ENCODE measurements at places on chromosomes 4 and X.

- no peak for DNase-seq
Measured at GRCh38 chr4:94497690-94498089, 45.9 kb downstream of the PDLIM5 start.

- no peak for DNase-seq
Measured at GRCh38 chr4:12924253-12924652, 559.9 kb downstream of the RAB28 start.

- peak; percentile 21 for DNase-seq
Measured at GRCh38 chrX:19646282-19646681, 131.0 kb upstream of the MAP3K15 start.

- DNase-seq = no peak
Measured at GRCh38 chrX:67426946-67427345, 116.9 kb upstream of the AR start.

DNA sequence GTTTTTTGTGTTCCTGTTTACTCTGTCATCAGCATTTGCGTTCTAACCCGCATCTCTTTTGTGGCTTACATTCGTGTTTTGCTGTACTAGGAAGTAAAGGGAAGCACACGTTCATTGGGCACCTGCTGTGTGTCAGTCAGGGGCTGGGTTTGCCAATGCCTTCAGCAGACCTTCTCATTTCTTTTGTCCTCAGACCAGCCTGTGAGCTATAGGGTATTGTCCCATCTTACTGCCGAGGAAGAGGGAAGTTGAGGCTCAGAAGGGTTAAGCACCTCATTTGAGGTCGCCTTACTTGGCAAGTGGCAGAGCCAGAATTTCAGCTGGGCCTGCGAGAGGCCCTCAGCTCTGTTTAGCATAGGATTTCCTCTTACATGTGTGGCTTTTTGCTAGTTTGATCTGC lies 8.7 kb downstream of the TBC1D14 start:
- DNase-seq = no peak

DNA sequence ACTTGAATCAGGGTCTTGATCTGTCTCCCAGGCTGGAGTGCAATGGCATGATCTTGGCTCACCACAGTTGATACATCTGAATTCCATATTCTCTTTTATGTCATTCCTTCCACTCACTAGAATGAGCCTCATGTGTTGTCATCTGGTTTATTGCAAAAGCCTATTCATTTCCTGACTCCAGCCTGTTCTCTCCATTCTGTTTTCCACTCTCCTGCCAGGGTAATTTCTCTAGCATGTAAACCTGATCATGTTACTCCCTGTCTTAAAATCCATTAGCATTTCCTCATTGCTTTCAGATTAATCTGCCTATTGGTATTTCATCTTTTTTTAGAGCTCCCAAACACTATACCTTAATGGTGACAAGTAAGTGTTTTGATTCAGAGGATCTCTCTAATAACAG lies 4.3 kb upstream of the DDX60L start:
- DNase-seq = no peak

DNA sequence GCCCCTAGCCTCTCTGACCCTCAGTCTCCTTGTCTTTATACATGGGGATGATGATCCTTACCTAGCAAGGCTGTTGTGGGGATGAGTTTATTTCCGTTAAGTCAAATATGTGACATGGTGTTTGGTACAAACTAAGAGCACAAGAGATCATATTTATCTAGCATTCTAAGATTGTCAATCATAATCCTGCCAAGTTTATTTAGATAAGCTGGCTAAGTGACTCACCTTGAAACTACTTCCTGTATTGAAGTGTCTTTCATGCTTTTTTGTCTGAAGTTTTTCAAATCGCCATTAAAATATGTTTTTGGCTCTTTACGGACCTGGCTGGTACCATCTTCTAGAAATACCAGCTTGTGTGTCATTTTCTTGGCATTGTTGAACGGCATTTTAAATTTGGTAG lies 30.7 kb downstream of the MAP7D3 start:
- no peak for DNase-seq

DNA sequence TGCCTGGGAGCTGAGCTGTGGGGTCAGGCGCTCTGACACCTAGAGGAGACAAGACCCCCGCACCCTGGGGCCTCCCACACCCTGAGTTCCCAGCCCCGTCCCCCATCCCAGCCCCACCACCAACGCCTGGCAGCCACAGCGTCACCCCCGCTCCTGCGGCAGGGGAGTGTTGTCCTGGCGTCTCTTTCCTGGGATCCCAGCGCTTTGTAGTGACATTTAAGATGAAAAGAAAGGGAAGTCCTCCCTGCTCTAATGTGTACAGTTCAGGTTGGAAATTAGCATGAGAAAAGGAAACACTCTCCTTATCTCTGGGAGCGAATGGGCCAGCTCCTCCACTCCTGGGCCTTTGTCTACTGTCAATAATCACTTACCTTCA lies 112.1 kb downstream of the FAM53A start:
- DNase-seq = no peak

DNA sequence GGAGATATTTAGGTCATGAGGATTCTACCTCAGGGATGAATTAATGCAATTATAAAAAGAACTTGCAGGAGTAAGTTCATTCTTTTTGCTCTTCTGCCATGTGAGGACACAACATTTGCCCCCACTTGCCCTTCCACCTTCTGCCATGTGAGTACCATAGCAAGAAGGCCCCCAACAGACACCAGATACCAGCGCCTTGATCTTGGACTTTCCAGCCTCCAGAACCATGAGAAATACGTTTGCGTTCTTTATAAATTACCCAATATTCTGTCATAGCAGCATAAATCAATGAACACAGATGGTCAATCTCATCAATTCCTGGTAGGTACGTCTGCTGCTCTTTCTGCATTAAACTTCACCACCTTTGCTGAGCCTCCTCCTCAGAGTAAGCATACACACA lies 5.7 kb upstream of the SEPSECS start:
- no peak for DNase-seq

- no peak for DNase-seq
Measured at GRCh38 chr4:145805490-145805889, 125.5 kb downstream of the C4orf51 start.

DNA sequence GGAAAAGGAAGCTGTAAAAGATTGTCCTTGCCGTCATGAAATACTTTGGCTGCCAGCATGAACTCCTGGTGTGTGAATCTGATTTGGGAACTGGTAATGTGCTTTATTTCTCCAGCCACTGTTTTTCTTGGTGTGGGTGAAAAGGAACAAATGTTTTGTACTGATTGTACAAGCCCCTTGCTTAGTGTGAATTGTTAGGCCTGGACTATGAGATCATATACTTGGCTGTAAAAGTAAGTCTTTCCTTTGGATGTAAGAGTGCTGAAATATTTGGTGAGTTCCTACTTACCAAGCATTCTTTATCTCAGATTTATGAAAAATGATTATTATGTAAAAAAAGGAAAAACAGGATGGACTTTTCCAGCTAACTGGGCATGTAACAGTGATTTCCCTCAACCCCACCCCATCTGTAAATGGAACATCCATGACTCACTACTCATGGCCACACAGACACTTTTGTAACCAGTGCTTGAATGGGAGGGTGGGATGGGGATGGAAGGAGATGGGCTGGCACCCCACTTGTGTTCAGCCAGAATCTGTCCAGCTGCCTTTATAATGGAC lies 6.3 kb downstream of the FNIP2 start:
- no peak for DNase-seq

DNA sequence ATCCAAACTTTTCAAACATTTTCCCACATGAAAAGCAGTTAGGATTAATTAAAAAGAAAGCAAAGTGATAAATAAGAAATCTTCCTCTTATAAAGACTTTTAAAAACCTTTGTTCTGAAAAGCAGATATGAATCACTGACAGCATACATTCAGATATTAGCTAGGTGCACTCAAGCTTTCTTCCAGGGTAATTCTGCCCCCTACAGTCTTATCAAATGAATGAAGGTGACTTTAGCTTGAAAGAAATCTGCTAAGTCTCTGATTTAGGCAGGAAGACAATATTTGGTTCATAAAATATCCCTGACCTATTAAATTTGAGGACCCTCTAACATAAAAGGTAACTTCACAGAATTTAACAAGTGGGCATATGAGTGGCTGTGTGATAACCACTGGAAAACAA lies 209.1 kb upstream of the FAM47A start:
- no peak for DNase-seq

DNA sequence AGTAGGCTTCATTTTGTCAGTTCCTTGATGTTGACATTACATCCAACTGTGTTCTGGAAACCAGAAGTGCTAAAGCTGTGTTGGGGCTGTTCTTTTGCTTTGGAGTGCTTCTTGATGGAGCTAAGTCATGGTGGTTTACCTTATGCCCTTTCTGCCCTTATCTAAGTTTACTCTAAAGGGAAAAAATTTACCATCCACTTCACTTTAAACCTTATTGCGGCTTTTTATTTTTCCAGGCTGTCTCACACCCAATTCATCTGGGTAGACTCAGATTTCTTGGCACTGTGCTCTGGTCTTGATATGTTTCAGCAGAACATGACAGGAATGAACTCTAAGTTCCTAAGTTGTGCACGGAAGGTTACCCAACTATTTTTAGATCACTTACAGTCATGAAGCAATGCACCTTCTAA lies 104.7 kb upstream of the TTC29 start:
- DNase-seq = no peak

GRCh38 chr4:40897557-40898203 lies 147.9 kb downstream of the NSUN7 start:
- peak; percentile 85 for DNase-seq

- peak; percentile 74 for DNase-seq
Measured at GRCh38 chrX:130339408-130340222, at the start of gene SLC25A14. Gene SLC25A14 (plus strand): TSS chrX:130339919. CDS start chrX:130340279, 360 bp downstream.

GRCh38 chr4:173230062-173230461 lies 61.5 kb downstream of the GALNT7 start:
- DNase-seq = no peak

- no peak for DNase-seq
Measured at GRCh38 chr4:179447308-179447707, 2005.1 kb upstream of the AGA start.

- DNase-seq = no peak
Measured at GRCh38 chr4:152218576-152218975, 317.3 kb downstream of the FBXW7 start.

- no peak for DNase-seq
Measured at GRCh38 chrX:6990552-6991193, 156.8 kb upstream of the STS start.

DNA sequence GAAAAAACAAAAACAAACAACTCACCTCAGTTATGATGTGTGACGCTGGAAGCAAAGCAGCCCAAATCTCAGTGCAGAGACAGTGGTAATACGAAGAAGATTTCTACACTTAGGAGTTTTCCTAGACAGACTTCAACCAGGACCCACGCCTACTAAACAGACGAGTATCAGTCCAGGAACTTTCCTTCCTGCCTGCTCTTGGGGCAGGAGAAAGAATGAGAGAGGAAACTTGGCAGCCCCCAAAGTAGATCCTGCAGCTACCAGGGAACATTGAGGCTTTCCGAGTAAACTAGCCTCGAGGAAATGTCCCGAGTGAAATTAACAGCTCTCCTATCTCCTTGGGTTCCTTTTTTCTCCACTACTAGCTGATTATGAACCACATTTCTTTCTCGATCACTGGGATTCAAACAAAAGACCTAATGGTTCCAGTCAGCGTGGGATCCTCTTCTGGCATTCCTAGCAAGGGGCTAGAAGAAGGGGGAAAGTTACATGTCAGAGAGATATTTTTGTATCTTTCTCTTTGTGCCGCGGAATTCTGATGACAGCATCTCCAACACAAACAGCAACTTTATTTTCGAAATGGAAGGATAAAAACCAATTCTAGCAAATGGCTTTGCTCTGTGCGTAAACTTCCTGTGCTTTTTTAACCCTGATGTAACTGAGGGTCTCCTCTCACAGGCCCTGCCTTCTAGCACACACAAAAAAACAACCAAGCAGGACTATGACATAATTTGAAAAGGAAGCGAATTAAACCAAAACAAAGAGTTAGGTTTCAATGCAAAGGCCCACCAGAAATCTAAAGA lies 53.2 kb downstream of the PPM1K start:
- no peak for DNase-seq

DNA sequence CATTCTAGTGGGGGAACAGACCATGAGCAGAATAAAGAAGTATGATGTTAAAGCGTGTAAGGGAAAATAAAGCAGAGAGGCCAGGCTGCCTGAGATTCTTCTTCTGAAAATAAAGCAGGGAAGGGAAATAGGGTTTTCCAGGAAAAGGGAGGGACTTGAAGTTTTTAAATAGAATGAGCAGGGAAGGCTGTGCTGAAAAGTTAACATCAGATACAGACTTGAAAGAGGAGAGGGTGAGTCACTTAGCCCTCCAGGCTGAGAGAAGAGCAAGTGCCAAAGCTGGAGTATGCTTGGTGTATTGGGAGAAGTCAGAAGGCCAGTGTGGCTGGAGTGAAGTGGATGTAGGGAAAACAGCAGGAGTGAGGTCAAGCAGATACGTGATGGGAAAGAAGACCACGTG lies 10.0 kb upstream of the PLK4 start:
- DNase-seq = no peak

DNA sequence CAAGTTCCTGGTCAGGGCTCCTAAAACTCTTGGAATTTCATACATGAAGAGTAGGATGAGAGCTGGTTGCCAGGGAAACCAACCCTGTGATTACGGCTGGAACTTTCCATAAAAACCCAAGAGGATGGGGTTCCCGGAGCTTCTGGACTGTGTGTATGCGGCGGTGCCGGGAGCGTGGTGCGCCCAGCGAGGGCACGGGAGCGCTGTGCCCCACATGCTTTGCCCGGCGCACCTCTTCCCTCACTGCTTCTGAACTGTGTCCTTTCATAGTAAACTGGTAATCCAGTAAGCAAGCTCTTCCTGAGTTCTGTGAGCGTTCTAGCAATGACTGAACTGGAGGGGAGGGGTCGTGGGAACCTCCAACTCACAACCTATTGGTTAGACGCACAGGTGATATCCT lies 152.6 kb downstream of the AFAP1 start:
- DNase-seq = no peak

- no peak for DNase-seq
Measured at GRCh38 chr4:140904904-140905303, 148.7 kb upstream of the TBC1D9 start.

DNA sequence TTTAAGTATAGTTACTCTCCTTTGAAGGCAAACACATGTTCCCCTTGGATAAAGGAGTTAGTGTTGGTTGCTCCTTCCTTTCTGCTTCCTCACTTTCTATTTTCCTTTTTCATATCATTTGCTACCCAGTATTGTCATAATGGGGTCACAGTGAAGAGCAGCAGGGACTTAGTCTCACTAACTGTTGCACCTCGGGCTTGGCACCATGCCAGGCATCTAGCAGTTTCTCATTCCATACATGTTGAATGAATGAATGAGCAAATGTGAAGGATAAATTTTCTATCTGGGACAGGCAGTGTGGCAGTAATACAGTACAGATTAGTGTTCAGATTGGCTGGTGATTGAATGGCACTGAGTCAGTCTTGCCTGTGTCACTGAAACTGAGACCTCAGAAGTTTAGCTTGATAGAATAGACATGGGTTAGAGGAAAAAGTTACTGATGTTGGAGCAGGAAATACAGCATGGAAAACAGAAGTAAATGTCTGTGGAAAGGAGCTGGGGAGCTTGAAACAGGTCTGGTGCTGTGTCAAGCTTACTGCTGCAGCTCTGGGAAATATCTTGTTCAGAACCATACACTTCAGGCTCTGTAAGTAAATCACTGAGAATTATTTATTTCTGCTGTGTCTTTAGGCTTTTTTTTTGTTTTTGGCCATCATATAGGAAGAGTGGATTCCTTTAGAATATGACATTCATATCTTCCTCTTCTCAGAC lies 55.8 kb upstream of the PITX2 start:
- DNase-seq = no peak

Measured in SK-N-SH (cell line).